Testis (tissue), 5 donors: ENCODE measurements at places on chromosomes 1 and 21.
A peak's percentile ranks its signal among the peaks of the same experiment; 100 is the strongest.

- DNase-seq = no peak
Measured at GRCh38 chr1:202031796-202032195, 21.4 kb downstream of the ELF3 start.

DNA sequence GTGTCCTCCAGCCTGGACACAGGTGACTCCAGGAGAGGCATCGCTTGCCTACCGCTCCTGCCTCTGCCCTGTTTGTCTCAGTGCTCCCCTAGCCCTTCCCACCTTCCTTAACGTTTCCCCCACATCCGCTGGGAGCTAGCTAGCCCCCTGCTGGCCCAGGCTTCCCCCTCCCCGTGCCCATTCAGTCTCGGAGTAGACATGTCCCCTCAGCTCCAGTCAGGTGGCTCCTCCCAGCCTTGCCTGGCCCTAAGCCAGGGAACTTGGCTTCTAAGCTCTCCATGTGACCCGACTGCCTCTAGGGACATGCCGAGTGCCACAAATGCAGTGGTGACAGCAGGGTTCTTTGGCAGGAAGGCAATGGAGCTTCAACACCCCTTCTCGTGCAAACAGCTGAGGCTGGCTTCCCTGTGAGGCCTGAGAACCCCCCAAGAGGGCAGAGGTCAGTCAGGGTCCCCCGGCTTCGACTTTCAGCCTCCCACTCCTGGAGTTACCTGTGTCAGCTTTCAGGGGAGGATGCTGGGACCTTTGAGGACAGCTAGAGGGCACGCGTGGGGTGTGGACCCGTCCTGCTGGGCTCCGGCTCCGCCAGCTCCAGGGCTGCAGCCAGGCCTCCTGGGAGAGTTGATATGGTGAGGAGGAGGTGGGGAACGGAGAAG lies 16.2 kb downstream of the DRAXIN start:
- peak; percentile 82 for DNase-seq

DNA sequence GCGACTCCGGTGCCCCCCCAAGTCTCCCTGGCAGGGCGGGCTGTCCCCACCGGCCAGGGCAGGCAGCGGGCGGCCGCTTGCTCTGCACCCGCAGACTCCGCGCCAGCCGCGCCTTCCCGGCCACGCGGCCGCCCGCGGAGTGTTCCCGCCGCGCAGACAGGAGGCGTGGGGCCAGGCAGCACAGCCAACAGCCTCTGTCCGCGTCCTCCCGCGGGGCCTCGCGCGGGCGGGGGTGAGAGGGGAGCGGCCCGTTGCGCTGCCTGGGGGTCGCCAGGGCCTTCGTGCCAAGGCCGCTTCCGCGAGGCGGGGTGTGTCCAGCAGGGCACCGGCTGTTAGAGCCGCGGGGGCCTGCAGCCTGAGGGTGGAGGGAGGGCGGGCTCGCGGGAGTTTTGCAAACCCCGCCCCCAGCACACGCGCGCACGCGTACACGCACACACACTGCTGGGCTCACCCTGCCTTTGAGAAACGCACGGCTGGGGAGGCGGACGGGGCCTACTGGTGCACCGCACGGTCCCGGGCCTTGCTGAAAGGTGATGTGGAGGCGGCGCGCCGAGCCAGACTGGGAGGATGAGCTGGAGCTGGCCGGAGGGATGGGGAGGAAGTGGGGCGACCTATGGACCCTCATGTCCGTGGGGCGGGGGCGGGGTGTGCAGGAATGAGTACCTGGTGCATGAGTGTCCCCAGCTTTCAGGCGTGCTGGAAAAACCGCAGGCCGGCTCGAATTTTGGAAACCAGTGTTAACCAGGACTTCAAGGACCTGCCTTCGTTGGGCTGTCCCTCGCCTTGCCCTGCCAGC lies 41.5 kb downstream of the KIAA1614 start:
- peak; percentile 75 for DNase-seq

DNA sequence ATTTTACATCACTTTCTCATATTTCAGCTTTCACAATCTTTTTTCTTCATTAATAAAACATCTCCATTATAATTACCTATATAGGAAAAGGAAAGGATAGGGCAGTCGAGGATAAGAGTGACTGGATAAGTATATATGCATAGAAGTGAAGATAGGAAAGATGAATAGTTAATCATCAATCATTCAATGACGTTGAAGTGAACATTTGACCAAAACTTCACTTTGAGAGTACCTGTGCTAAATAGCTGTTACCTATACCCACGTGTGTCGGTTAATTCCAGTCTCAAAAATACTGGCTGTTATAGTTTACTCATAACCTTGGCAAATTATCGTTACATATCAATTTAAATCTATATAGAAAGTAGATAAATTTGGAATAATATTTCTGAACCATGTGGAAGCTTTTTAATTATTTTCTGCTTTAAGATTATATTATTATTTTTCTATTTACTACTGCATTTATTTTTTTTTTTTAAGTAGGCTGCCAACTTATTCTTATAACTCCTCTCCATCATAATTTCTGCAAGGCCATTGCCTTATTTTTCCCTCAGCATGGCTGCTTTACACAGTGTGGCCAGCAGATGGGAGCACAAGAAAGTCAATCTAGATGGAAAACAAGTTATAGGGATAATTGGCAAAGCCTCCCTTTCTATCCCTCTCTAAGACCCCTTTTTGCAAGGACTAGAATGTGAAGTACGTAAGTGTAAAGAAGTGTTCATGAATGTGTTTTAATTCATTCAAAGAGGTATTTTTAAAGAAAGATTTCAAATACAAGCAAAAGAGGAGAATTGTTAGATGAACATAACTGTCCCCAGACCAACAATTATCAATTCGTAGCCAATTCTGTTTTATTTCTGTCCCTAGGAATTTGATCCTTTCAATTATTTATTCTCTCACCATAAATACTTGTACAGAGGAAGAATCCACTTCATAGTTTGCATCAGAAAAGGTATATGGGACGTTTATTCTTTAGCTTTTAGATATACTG lies 290.4 kb downstream of the KCNT2 start:
- DNase-seq = peak; percentile 52

GRCh38 chr1:61102041-61102440 lies 19.7 kb downstream of the NFIA start:
- DNase-seq = no peak

DNA sequence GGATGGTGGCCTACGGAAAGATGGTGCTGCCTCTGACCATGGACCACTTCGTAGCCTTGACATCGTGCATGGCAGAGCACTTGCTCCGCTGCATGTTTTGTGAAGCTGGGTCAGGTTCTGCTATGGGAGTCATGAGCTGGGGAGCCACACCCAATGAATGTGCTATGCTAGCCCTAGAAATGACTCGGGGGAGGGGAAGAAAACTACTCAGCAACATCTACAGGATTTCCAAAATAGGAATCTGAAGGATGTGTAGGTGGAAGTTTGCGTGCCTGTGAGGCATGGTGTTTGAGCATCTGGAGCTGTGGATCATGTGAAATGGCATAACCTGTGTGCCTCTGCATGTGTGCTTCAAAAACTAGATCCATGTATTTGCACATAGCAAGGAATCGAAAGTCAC lies 247.3 kb downstream of the CACNA1E start:
- DNase-seq = no peak

- DNase-seq = peak; percentile 44
Measured at GRCh38 chr1:161739865-161740566, 9.6 kb upstream of the DUSP12 start.

- no peak for DNase-seq
Measured at GRCh38 chr1:4598561-4598960, 55.8 kb upstream of the AJAP1 start.

DNA sequence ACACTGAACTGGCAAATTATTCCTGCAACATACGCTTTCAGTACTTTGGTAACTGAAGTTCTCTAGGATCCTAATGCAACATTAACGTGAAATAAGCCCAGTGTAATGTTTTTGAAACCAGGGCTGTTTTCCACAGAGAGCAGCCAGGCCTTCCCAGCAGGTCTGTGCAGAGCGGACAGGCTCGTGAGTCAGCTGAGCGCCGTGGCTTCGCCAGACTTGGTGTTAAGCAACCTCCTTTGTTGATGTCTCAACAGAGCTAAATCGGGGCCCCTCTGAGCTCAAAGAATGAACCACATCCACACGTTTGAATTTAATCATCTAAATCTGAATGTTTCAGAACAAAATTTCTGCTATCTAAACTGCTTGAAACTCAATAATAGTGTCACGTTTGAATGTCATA lies 181.8 kb upstream of the FMN2 start:
- DNase-seq = no peak

GRCh38 chr1:205585835-205586785 lies 45.7 kb downstream of the ELK4 start:
- DNase-seq = no peak

DNA sequence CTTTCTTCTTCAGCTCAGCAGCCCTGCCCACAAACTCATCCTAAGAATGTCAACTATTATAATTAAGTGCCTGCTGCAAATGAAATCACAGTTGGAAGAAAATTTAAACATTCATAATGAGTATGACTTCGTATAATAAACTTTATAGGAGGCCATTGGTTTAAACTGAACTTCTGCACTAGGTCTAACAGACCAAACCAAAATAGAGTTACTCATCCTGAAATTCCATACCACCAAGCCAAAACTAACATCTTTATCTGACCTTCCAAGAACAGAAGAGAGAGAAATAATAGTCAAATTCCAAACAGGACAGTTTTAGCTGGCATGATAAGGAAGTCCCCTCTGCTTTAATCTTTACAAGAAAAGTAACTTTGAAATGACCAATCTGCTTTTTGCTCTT lies 472.4 kb upstream of the PRMT6 start:
- no peak for DNase-seq

- DNase-seq = no peak
Measured at GRCh38 chr1:47324682-47325081, 8.9 kb upstream of the CMPK1 start.

DNA sequence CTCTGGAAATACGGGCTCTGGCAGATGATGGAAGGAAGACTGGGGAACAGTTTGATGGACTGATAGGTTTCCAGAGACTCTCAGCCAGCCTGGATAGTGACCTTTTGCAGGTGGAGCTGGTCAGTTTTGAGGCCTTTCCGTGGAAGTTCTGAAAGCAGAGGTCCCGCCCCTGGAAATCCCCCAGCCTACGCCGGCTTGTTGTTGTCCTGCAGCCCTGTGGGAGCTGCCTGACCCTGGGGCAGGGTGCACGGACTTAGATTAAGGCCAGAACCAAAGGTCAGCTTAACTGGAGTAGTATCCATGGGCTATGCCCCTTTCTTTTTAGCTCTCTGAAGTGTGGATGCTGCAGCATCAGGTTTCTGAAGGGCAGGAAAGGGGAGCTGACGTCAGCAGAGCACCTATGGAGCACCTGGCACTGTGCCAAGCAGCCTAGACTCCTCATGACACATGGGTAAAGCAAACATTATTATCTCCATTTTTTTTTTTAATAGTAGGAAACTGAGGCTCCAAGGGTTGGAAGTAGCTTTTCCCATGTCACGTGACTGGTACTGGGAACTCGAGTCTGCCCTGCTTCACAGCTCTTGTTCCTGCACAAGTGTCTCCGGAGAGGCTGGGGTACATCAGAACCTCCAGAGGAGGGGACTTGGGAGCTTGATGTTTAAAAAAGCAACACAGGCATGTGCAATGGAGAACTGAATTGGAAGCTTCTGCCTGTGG lies 38.5 kb downstream of the IER5 start:
- DNase-seq = peak; percentile 28

DNA sequence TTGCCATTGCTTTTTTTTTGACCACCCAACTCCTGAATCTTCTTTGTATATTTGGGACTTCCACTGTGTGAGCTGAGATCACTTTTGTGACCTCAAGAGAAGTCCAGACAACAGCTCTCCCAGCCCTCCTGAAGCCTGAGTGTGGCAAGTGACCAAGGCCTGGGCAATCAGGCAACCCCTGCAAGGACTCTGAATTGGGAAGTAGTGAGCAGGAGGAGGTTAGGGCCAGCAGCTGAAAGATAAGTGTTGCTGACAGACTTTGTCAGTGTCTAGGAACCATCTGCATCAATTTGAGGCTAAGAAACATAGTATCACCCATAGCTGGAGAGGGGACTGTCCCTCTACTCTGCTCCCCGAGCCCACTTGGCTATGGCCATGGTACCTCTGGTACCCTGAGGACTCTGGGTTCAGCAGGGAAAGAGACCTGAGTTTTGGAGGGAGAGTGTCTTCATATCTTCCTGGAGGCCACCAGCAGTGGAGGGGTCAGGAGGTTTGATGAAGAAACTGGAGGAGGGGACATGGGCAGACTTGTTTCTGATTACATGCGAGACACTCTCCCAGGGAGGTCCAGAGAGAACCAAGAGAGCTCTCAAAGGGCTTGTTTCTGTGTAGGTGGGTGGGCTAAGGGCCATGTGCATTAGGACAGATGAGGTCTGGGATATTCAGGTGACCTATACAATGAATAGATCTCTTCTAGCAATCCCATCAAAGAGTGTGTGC lies 147.0 kb upstream of the DNAH14 start:
- DNase-seq = no peak

DNA sequence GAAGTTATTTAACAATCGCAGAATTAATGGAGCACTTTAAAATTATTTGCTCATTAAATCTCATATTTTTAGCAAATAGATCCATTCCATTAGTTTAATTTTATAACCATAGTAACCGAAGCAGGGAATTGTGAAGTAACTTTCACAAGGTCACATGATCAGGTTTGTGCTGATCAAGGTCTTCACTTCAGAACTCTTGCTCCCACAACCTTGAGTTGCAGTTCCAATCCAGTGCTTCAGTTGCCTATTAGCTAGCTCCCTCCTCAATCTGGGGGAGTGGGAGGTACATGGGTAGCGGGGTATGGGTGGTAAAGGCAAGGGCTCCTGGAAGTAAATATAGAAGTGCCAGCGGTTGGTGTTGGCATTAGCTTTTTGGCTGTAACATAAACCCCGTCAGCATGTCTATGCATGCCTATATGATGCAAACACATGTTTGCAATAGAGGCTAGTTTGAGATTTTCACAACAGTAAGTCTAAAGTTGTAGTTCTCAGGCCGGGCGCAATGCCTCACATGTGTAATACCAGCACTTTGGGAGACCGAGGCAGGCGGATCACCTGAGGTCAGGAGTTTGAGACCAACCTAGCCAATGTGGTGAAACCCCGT lies 5.8 kb downstream of the ATP5IF1 start:
- DNase-seq = no peak

- no peak for DNase-seq
Measured at GRCh38 chr1:36576551-36577110, 93.9 kb upstream of the CSF3R start.

GRCh38 chr1:204563307-204563706 lies 47.1 kb downstream of the MDM4 start:
- DNase-seq = no peak

DNA sequence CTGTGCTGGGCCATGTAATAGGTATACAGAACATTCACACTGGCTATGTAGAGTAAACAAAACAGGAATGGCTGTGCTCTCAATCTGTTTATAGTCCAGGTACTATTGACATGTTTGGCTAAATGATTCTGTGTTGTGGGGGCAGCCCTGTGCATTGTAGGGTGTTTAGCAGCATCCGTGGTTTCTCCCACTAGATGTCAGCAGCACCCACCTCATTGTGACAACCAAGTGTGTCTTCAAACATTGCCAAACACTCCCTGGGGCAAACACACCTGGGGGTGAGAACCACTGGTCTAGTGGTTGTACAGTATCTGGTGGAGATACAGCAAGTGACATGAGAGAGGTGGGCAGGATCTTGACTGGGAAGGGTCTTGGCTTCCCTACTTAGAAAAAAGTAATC lies 80.4 kb upstream of the SPATA6 start:
- no peak for DNase-seq
